Stimulated activated CD4-positive, alpha-beta T cell treated with anti-CD3 and anti-CD28 coated beads, Interleukin-4, amount 100 ng/mL, for 1 hour (primary cell): ENCODE measurements at places on chromosomes 16 and 17.

DNA sequence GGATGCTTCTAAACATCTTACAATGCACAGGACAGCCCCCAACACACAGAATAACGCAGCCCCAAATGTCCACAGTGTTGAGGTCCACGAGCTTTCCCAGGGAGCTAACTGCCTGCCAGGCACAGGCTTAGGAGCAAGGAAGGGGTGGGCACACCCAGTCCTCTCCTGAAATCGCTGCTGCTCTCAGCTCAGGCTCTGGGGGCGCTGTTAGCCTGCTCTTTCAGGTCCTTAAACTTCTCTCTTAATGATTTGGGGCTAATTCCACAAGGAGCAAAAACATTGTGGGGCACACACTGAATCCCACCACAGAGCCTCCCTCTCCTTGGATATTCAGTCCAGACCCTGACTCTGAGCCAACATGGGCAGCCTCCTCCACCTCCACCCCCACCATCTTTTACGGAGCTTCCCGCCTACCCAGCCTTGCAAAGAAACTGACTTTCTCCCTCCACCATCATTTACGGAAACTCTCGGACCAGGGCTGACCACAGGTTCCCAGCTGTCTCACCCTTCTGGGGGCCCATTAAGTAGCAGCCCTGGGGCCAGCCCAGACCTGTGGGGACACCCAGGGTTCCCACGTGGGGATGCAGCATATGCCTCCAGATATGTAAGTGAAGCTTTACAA is 1.1 kb downstream of the CD300H start:
- peak; percentile 23 for DNase-seq

DNA sequence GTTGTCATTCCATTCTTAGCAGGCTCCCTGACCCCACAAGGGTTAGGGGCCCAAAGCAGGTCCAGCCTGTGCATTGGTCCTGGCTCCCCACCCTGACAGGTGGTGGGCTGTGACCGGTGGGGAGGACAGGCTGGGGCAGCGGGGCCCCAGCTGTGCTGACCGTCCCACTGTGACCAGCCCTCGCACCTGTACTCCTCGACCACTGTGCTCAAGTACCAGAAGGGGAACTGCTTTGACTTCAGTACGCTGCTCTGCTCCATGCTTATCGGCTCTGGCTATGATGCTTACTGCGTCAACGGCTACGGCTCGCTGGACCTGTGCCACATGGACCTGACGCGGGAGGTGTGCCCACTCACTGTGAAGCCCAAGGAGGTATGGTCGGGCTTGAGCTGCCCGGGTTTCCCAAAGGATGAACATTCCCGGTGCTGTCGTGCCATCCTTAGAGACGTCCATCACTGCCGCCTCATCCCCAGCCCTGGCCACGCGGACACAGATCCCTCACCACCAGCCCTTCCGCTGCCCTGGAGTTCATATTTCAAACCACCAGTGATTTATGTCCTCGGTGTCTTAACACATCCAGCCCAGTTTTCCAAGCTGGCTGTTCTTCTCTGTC is 7.3 kb downstream of the DRC7 start:
- DNase-seq, result no peak

DNA sequence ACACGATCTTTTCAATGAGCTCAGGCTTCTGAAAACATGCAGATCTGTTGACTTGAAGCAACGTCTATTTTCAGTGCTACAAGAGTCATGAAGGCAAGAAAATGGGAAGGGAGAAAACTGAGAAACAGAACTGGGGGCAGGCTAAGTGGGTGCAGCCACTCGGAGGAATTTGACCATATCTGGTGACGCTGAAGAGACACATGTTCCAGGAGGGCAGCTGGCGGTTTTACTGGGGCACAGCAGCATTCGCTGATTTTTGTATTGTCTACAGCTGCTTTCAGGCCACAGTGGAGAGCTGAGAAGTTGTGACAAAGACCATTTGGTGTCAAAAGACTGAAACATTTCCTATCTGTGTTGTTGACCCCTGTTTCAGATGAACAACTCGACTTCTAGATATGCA is 103.0 kb upstream of the ELAC2 start:
- no peak for DNase-seq

DNA sequence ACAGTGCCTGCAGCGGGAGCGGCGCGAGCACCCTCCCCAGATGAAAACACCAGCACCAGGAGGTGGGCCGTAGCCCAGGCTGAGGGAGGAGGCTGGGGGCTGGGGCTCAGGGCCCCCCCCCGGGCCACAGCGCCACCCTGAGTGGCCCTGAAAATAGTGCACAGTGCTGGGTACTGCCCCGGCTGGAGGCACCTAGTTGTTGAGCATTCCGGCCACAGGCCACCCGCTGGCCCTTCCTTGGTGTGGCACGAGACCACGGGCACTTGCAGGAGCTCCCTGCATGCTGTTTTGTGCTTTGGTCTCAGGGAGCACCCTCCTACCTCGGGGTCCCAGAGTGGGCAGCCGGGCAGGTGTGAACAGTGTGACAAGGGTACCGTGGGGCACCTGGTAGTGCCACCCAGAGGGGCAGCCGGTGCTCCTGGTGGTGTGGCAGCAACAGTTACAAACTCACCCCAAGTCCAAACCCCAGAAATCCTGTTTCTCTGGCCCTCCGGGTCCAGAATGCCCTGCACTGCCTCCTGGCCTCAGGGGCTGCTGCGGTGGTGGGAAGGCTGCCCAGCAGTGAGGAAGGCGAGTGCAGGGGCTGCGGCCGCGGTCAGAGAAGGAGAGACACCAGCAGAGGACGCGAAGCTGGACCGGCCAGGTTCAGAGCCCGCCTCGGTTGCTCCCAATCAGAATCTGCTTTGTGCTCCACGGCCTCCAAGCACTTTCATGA is 11.9 kb downstream of the FSCN2 start:
- DNase-seq, result no peak
